NCI-H2081 treated with DMSO at 0.1 percent for 48 hours (cell line): ENCODE measurements at places on chromosomes 6 and 20.

DNA sequence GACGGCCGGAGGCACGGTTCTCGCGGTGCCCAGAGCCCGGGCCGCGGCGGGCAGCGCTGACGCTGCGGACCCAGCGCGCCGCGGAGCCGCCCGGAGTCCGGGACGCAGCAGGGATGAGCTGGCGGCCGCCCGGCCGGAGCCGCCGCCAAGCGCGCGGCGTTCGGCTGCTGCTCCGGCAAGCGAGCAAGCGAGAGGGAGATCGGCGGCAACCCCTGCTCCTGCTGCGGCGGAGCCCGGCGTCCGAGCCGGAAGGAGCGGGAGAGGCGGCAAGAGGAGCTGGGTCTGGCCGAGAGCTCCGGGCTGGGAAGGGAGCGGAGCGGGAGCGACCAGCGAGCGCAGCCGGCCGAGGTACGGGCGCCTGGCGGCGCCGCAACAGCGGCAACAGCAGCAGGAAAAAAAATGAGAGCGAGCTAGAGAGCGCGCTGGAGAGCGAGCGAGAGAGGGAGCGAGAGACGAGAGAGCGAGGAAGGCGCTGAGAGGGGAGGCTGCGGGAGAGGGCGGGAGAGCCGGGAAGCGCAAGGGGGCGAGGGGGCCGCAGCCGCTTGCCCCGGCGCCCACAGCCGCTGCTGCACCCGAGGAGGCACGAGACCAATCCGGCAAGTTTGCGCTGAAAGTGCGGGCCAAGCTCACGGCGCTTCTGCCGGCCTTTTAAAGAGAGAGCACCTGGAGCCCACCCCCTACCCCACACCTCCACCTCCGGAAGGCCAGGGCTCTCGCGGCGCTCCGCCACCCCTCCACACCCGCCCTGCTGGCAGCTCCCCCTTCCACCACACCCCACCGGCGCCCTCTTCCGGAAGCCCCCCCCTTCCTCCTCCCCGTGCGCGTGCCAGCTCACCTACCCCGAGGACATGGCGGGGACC, 496 bp downstream of the GRM4 start:
- DNase-seq, result no peak

- no peak for DNase-seq
These were observed 72.5 kb downstream of the ITCH start for GRCh38 chr20:34435589-34435988.

- DNase-seq, result no peak
These were observed 12.8 kb upstream of the HINT3 start for GRCh38 chr6:125943528-125944433.

DNA sequence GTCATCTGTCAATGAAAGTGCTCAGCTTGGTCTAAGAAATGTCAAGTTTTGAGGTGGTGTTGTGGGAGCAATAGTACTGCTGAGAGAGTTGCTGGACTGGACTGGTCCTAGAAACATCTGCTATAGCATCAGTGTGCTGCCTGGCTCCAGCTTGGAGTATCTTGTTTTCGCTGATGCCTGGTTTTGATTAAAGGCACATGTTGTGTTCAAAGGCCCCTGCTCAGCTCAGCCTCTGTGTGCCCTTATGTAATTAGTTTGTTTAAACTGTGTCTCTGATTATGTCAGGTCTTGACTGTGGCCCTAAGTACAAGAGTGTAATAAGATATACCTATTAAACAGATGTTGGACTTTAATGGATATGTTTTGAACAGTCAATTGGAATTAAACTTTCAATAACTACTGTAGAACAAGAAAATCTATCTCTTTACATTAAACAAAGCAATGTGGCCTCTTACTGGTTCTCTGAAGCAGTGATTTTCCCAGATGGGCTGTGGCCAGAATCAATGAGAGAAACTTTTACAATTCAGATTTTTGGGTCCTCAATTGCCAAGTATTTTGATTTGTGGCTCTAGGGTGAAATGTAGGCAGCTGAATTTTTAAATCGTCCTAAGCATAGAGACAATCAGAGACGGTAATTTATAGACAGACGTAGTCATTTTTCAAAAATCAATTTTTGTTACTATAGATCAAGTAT, 668.2 kb downstream of the DHX35 start:
- no peak for DNase-seq

- no peak for DNase-seq
These were observed 604 bp downstream of the SH3BGRL2 start for GRCh38 chr6:79631693-79632172.

DNA sequence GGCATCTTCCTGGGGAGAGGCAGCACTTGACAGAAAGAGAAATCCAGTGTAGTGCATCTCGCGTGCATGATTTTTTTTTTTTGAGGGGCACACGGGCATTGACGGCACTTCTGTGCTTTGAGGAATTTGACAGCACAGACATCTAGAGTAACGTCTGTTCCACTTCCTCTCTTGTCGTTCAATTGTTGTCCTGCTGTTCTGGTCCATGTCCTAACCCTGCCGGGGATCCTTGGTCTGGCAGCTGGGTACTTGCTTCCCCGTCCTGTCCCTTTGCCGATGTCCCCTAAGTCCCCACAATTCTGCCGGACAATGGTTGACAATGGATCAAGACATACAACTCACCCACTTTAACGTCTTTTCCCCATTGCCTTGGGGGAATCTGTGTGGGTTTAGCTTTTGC, 46.0 kb upstream of the NAA20 start:
- DNase-seq, result no peak

- no peak for DNase-seq
These were observed 255.5 kb upstream of the PLN start for GRCh38 chr6:118292558-118292957.

GRCh38 chr20:24580855-24581254, 111.4 kb downstream of the SYNDIG1 start:
- no peak for DNase-seq

DNA sequence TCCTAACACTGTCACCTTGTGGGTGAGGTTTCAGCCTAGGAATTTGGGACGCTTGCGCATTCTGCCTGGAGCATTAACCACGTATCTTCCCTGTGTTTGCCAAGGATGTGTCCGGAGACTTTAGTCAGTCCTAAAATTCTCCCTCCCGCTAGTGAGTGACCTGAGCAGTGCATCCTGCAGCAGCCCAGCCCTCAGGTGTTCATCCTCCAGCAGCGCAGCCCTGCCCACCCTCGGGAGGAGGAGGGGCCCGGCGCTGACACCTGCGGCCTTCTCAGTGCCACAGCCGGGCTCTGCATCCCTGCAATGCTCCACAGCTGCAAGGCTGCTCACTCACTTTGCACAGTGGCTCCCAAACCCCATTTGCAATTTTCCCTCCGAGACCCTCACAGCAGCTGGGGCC, 79.5 kb downstream of the ERMARD start:
- DNase-seq, result no peak

DNA sequence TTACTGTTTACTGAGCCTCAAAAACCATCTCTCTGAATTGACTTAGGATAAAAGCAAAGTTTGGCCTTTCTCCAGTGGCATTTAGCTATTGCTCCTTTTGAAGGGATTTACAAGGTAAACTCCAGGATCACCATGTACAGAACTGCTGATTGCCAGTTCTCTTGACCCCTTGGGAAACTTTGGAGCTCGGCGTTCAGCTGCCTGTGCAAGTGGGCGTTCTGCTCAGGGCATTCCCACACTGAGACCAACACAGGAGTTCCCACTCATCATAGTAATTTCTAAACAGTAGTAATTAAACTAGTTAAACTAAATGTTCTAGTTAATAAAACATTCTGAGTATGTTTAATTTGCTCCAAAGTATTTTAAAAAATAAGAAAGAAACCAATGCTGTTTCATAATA, 14.9 kb downstream of the KCNQ5 start:
- no peak for DNase-seq

DNA sequence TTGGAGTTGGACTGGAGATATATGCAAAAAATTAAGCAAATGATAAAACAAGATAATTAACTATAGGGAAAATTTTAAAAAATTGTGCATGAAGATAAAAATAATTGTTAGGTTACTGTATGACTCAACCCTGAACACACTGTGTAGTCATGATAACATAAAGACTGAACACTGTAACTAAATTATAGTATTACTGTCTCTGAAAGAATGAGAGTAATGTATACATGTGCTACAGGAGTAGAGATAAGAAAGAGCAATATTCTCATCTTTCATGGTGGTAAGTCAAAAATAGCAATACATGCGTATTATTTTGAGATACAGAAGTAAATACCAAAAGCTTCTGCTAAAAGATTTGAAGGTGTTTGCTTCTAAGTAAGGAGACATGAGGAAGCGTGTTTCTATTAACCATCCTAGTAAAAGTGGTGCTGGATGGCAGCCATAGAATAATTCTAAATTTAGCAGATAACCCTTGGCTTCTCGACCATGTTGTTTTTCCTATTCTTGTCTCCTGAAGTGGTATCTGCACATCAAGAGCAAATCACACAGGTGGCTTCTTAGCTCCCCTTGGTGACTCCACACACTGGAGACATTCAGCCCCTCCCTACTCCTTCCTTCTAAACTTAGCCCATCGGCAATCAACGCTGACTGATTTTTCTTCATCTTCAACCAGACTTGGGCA, 390.6 kb upstream of the PLCB4 start:
- no peak for DNase-seq

DNA sequence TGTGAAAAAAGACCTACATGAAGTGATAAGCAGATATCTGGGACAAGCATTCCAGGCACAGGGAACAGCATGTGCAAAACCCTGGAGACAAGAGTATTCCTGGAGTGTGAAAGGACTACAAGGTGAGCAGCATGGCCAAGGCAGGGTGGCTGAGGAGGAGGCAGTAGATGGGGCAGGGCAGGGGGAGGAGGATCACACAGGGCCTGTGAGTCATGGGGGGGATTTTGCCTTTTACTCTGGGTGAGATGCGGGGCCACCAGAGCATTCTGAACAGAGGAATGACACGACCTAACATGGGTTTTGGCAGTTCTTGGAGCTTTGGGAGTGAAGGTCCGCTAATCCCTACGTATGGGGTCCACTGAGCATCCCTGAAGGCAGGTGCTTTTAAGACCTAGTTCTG, 69.8 kb upstream of the CCN6 start:
- no peak for DNase-seq

DNA sequence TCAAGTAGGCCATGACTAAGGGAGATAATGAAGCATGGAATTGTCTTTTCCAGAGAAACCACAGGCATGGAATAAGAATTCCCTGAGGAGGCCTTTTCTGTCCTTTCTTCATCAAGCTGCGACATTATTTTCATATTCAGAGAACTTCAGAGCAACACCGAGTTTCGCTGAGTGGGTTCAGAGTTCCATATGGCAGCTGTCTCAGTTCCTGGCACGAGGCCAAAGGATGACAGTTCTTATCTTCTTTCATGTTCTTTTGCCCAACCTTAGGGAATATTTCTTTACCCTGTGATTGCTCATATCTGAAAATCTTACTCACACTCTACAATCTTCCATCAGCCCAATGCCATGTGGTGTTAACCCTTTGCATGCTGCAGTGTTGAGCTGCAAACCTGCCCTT, 135.3 kb upstream of the BMP2 start:
- DNase-seq, result no peak

- no peak for DNase-seq
These were observed 146.0 kb upstream of the BEND6 start for GRCh38 chr6:56808871-56809359.

GRCh38 chr20:21125849-21126580, at the start of gene KIZ:
KIZ (plus strand) TSS chr20:21126082; CDS start chr20:21126116, 34 bp downstream.
- peak; percentile 72 for DNase-seq

- no peak for DNase-seq
These were observed 50.4 kb downstream of the FAM184A start for GRCh38 chr6:119028091-119028490.

GRCh38 chr6:112014483-112014882, 39.4 kb upstream of the CCN6 start:
- no peak for DNase-seq

DNA sequence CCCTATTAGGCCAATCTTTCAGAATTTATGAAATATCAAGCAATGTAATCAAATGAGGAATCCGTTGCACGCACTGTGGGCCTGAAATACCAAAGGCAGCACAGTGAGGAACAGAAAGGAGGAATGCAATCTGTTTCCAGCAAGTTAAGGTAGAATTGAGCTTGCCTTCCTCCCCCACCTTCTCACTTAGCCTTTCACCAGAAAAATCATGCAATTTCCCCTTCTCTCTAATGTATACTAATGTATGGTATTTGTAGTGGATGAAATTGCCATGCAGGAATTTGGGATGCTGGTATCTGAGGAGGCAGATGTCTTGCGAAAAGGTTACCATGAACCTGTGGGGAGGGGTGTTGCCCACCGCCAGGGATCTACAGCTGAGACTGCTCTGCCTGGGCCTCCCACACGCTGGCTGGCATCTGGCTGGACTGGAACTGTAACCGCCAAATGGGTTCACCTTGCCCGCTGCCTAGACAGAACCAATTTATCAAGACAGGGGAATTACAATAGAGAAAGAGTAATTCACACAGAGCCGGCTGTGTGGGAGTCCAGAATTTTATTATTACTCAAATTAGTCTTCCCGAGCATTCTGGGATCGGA, 222.4 kb upstream of the MYLIP start:
- DNase-seq, result no peak

GRCh38 chr20:47561180-47561579, 59.5 kb downstream of the NCOA3 start:
- no peak for DNase-seq

DNA sequence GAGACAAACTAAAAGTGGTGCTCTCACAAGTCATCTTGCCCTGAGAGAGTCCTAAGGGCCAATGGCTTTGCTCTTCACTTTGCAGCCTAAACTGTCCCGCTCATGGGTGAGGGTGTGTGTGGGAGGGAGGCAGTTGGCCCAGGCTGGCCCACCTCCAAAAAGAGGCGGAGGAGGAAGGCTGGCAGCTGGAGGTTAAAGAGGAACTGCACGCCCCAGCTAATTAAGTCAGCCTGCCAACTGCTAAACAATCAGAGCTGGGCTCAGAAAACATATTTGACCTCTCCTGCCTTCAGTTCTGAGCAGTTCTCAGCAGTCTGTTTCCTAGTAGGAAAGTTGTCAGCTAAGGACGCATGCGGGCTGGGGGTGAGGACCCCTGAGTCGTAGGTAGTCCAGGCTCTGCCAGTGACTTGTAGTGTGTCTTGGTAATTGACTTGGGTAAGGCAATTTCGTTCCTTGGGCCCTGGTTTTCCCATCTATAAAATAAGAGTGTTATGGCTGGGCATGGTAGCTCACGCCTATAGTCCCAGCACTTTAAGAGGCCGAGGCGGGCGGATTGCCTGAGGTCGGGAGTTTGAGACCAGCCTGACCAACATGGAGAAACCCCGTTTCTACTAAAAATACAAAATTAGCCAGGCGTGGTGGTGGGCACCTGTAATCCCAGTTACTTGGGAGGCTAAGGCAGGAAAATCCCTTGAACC, 17.0 kb downstream of the GSS start:
- peak; percentile 15 for DNase-seq

DNA sequence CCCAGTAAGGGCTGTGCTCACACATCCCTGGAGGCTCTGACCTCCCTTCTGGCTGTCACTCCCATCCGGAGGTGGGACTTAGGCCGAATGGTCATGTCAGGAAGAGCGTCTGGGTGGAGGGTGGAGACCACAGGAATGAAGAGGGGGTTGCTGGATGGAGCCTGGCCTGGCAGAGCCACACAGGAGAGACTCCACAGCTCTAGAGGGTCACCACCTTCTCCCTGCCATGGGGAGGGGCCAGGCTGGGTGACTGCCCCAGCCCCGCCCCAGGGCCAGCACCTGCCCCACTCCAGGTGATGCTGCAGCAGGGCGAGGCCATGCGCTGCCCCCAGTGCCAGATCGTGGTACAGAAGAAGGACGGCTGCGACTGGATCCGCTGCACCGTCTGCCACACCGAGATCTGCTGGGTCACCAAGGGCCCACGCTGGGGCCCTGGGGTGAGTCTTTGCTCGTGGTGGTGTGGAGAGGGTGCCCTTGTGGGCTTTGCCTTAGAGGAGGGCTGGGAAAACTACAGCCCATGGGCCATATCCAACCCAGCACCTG, 20.6 kb downstream of the RBCK1 start:
- no peak for DNase-seq
